Neural progenitor cell (in vitro differentiated cells): ENCODE measurements at places on chromosomes 2 and 18. TPM values are rescaled to one million over a fixed set of nuclear protein-coding genes. Genes with fewer than 3 reads are reported as not detected.

The PIAS2 gene
- total RNA-seq = 26.4 and 39.4 TPM in 2 replicates

The ATIC gene
- total RNA-seq = 23.9 and 43.2 TPM in 2 replicates

The NETO1 gene
- 0.71 and 3.2 TPM in 2 replicates for total RNA-seq

The TSHZ1 gene
- total RNA-seq = 0.06 and 0.15 TPM in 2 replicates

The MAP2 gene
- 95.0 and 102 TPM in 2 replicates for total RNA-seq

The EML6 gene
- total RNA-seq = 0.39 and 1.6 TPM in 2 replicates

The IL1RL2 gene
- total RNA-seq = not detected in 2 replicates

The UBE2F gene
- total RNA-seq = 50.8 and 77.4 TPM in 2 replicates

The ST8SIA3 gene
- total RNA-seq = 0.65 and 1.2 TPM in 2 replicates

The NDUFV2 gene
- total RNA-seq = 140 and 228 TPM in 2 replicates

The PLA2R1 gene
- 0.45 and 0.90 TPM in 2 replicates for total RNA-seq

The RAB12 gene
- total RNA-seq = 24.6 and 41.4 TPM in 2 replicates

The UNC80 gene
- total RNA-seq = 0.93 and 1.9 TPM in 2 replicates

The SP140 gene
- 0.06 TPM in 1 of 2 replicates, not detected in the other for total RNA-seq

The TEX261 gene
- 9.4 and 27.7 TPM in 2 replicates for total RNA-seq

The FZD7 gene
- 79.4 and 106 TPM in 2 replicates for total RNA-seq

The RUFY4 gene
- total RNA-seq = not detected in 2 replicates

The TSPYL6 gene
- not detected in 2 replicates for total RNA-seq

The TCF4 gene
- total RNA-seq = 111 and 161 TPM in 2 replicates

The SDC1 gene
- 27.5 and 54.0 TPM in 2 replicates for total RNA-seq

The HOXD12 gene
- not detected in 2 replicates for total RNA-seq

The MYO1B gene
- 64.8 and 88.0 TPM in 2 replicates for total RNA-seq

The DCDC2C gene
- total RNA-seq = not detected in 2 replicates

The GCFC2 gene
- 32.4 and 58.4 TPM in 2 replicates for total RNA-seq

The ARL4C gene
- total RNA-seq = 87.6 and 96.6 TPM in 2 replicates

The ACVR1C gene
- total RNA-seq = 0.93 and 3.0 TPM in 2 replicates

The TDRD15 gene
- total RNA-seq = not detected in 2 replicates

The GPR45 gene
- not detected in 2 replicates for total RNA-seq

The FNDC4 gene
- total RNA-seq = 6.2 and 18.3 TPM in 2 replicates

The NOSTRIN gene
- not detected in 2 replicates for total RNA-seq

The C2orf15 gene
- total RNA-seq = 5.6 and 5.8 TPM in 2 replicates

The C1GALT1C1L gene
- total RNA-seq = 0.12 TPM in 1 of 2 replicates, not detected in the other

The EIF2AK2 gene
- 22.3 and 35.3 TPM in 2 replicates for total RNA-seq

The COL6A3 gene
- 0.41 and 0.50 TPM in 2 replicates for total RNA-seq

The RAPGEF4 gene
- 1.1 and 1.8 TPM in 2 replicates for total RNA-seq

The AFTPH gene
- 26.3 and 32.2 TPM in 2 replicates for total RNA-seq

The TWIST2 gene
- 0.51 and 1.7 TPM in 2 replicates for total RNA-seq

The MAL gene
- not detected in 2 replicates for total RNA-seq

The CDK5R2 gene
- total RNA-seq = 0.09 TPM in 1 of 2 replicates, not detected in the other

The PCGF1 gene
- 10.9 and 13.8 TPM in 2 replicates for total RNA-seq
